ENCODE measurements at places on chromosomes 5 and 9. TPM values are rescaled to one million over a fixed set of nuclear protein-coding genes. Genes with fewer than 3 reads are reported as not detected.

BNC2 gene
- 43.1 TPM for total RNA-seq

PNPLA7 gene
- 2.1 TPM for total RNA-seq

DAPK1 gene
- 27.7 TPM for total RNA-seq

ACSL6 gene
- under 0.01 TPM for total RNA-seq

FBXO38 gene
- total RNA-seq: 76.6 TPM

SLC4A9 gene
- total RNA-seq: not detected

SQSTM1 gene
- 616 TPM for total RNA-seq

F2RL2 gene
- total RNA-seq: 15.9 TPM

CAMLG gene
- total RNA-seq: 35.0 TPM

PCDHA7 gene
- 0.36 TPM for total RNA-seq

SLC6A3 gene
- not detected for total RNA-seq

TTC1 gene
- total RNA-seq: 28.3 TPM

CBY3 gene
- total RNA-seq: not detected

MEF2C gene
- total RNA-seq: 30.8 TPM

STKLD1 gene
- 0.61 TPM for total RNA-seq

SURF2 gene
- total RNA-seq: 8.8 TPM

BTNL8 gene
- total RNA-seq: not detected

F2RL1 gene
- total RNA-seq: 3.9 TPM

GTF3C4 gene
- 25.4 TPM for total RNA-seq

IL13 gene
- total RNA-seq: 0.24 TPM

PCDHAC2 gene
- 0.73 TPM for total RNA-seq

PCDHGA9 gene
- total RNA-seq: 7.1 TPM

RNF14 gene
- total RNA-seq: 103 TPM

TMEFF1 gene
- total RNA-seq: 9.1 TPM

NEURL1B gene
- 0.65 TPM for total RNA-seq
